ENCODE measurements at places on chromosomes 5 and 9.

DNA sequence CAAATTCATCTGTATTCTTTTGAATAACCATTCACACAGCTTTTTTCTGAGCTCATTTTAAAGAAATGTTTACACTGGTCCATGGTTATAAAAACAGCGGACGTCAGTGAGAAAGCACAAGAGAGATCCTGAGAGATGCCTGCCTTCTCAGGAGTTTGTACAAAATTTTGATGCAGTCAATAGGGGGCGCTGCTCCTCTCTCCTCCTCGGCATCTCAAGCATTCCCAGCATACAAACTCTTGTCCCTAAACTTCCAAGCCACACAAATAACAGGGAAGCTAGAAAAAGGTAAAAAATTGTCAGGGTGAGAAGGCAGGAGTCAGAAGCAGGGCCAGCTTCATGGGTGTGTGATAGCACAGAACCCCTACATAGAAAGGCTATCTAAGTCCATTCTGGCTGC, 11.2 kb upstream of the CCDC152 start:
- DNase-seq = no peak

GRCh38 chr9:33852216-33852826, 35.4 kb downstream of the UBE2R2 start:
- DNase-seq = peak; percentile 47

DNA sequence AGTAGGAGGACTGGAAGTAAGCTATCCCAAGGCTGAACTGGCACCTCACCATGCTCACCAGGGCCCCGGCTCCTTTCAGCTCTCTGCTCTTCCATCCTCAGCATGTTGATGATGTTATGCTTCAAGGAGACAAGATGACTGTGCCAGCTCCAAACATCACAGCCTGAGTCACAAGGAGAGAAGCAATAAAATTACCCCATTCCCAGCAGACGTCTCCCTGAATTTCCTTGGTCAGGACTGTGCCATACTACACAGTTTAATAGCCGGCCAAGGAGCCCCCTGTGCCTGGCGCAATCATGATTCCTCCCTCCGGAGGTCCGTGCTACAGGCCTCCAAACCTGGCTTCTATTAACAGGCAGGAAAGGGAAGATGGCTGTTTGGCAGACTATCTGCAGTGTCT, 51.2 kb upstream of the ROR2 start:
- no peak for DNase-seq

DNA sequence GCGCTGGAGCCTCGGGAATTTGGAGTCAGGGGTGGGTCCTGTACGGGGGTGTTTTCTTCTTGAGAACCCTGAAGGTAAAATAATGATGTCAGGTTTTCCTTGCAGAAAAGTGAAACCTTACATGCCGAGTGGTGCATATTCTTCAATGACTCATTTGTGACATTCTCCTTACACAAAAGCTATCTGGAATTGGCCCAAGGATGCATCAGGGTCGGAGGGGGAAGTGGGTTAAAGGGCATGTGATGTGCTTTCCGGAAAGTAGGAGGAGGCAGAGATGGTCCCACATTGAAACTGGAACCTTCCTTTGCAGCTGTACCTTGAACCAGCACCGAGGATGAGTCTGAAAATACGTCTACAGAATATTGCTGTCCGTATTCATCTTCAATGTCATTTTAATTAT, 411.2 kb upstream of the IRX4 start:
- no peak for DNase-seq

DNA sequence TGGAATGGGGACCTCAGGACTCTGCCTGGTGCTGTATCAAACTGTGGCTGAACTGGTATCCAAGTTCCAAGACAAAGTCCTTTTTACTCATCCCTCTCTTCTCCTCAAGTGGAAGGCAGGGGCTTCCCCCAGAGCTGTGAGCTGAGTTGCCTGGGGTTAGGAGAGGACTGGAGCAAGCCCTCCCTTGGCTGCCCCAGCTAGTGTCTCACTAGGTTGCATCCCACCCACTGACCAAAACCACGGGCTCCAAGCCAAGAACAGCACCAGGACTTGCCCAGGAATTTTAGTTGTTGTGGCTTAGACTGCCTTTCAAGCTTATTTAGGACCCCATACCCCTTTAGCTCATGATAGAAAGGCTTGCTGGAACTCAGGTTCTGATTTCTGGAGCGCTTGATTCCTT, 158.7 kb upstream of the TNC start:
- DNase-seq = no peak

GRCh38 chr9:112404508-112404932, 24.6 kb downstream of the HSDL2 start:
- DNase-seq = no peak

DNA sequence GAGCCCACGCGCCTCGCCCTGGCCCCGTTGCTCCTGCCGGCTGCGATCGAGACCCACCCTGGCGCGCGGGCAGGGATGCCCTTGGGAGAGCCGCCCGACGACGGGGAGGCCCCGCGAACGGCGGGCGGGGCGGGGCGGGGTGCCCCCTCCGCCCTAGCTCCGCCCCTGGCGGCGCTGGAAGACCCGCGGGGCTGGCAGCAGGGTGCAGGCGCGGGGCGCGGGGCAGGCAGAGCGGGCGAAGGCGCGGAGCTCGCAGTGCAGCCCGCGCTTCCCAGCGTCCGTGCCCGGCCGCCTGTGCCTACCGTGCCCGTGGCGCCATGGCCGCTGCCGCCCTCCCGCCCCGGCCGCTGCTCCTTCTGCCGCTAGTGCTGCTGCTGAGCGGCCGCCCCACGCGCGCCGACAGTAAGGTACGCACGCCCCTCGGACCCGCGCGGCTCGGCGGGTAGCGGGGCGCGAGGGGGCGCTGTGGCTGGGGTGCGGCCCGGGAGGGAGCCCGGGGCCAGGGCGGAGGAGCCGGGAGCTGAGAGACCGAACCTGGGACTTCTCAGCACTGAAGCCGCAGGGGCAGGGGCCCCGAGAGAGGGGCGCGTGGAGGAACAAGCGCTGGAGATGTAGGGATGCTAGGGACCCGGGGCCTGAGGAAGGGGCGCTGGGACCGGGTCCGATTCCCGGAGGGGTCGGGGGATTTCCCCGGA, at the start of gene OLFML2A:
Gene OLFML2A (plus strand): TSS at position 180 of the 695 bp plus-strand sequence. CDS start 138 bp downstream, at position 318.
- DNase-seq = peak; percentile 27

GRCh38 chr5:132592521-132592920, 35.7 kb downstream of the RAD50 start:
- DNase-seq = no peak

GRCh38 chr9:9174358-9174757, 1374.8 kb upstream of the DMAC1 start:
- no peak for DNase-seq

- DNase-seq = no peak
Measured at GRCh38 chr5:77751328-77752023, 24.7 kb downstream of the TBCA start.

DNA sequence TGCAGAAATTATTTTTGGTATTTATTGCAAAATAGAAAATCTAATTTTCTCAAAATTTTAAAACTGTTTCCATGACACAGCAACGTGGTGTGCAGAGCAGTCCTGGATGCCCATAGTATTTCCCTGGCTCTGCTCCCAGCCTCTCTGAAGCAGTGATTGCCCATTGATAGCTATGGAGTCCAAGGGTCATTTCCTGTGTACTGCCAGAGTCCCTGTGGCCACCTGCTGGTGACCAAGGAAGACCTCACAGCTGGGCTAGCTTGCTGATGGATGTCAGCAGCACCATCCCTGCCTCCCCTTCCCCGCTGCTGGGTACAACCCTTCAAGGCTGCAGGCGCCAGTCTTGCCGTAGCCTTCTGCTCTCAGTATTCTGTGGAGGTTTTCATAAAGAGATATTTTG, 184.1 kb downstream of the DIRAS2 start:
- no peak for DNase-seq

DNA sequence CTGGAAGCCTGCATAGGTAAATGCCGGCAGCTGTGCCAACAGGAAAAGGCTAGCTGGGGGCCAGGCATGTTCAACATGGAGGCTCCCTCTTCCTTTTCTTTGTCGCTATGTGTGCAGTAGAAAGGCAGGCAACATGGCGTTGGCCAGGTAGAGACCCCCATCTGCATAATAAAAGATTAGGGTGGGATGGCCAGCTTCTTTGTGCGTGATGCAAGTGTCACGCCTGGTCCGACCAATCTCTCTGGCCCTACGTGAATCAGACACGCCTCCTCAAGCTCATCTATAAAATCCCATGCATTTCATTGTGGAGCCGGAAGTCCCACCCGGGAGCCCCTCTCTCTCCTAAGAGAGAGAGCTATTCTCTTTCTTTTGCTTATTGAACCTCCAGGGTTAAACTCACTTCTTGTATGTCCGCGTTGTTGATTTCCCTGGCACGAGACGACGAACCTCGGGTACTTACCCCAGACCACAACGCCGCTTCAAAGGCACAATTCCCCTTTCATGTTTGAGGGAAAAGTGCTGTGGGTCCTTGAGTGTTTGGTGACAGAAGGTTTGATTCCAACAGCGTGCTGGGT, 25.0 kb upstream of the C5orf47 start:
- DNase-seq = no peak

DNA sequence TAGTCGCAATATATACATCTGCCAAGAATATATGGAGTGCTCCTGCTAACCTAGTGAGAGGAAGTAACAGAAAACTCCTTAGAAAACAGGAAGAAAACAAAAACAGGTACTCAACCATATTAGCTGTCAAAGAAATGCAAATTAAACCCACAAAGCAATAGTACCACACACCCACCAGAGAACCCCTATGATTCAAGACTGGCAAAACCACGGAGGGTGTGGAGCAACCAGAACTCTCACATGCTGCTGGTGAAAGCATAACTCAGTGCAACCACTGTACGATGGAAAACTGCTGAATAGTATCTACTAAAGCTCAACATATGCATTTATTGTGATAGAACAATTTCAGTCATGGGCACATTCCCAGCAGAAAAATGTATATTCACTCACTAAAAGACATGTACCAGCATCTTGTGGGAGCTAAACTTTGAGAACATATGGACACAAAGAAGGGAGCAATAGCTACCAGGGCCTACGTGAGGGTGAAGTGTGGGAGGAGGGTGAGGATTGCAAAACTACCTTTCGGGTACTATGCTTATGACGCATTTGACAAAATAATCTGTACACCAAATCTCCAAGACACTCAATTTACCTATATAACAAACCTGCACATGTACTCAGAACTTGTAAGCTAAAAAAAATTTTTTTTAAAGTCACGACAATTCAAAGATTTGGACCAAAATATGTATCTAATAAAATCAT, 34.0 kb downstream of the PTPN3 start:
- DNase-seq = no peak

- DNase-seq = no peak
Measured at GRCh38 chr9:109311731-109312130, 9.1 kb downstream of the EPB41L4B start.

GRCh38 chr5:9529041-9529480, 16.8 kb downstream of the SEMA5A start:
- DNase-seq = no peak

DNA sequence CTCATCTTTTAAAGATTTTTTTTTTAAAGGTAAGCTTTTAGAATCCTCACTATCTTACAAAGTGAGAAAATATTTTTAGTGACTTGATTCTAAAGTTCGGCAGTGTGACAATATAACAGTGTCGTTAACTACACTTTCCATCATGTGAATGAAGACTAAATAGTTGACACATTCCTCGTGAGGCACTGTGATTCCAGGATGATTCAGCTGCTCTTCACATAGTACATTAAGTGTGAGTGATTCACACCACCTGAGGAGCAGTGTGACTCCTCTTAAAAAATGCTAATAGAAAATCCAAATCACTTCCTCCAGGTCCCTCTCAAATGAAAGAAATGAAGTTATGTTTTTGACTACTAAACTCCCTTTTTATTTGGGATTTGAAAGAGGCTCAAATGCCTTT, 589.5 kb downstream of the GABRG2 start:
- no peak for DNase-seq

DNA sequence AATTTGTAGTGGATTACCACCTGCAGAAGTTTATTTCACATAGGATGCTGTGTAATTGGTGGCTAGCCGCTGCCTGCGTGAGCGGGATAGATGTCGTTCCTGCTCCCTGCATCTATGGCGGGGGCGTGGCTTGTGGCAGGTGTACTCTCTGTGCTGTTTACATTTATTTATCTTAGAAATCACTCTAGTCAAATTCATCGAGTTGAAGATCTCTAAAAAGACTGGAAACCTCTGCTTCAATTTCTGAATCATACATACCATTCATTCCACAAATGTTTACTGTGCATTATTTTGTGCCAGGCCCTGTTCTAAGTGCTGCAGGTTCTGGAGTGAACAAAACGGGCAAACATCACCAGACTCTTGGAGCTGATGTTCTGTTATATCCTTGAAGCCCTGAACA, 11.9 kb downstream of the ROPN1L start:
- no peak for DNase-seq

- DNase-seq = no peak
Measured at GRCh38 chr9:79461712-79462111, 110.1 kb upstream of the TLE4 start.

- DNase-seq = no peak
Measured at GRCh38 chr9:131194762-131195161, 69.4 kb downstream of the NUP214 start.

GRCh38 chr5:155154973-155155372, 141.4 kb downstream of the KIF4B start:
- no peak for DNase-seq

GRCh38 chr5:117657541-117657940, 1082.9 kb upstream of the SEMA6A start:
- DNase-seq = no peak

DNA sequence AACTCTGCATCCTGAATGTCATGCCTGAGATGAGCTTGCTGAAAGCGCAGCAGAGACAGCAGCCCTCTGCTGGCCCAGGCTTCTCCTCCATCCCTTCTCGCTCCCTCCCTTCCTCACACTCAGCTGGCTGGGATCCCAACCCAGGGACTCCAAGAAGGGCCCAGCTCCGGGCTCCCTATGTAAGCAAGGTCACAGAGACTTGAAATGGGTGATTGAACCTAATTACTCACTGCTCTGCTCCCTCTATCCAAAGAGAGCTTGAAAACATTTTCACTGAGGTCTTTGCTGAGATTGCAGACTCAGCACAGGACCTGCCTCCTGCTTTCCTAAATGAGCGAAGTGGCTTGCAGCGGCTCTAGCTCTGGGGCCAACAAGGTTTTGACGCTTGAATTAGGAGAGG, 42.8 kb downstream of the RAPGEF1 start:
- no peak for DNase-seq

- DNase-seq = no peak
Measured at GRCh38 chr9:130371196-130371966, 73.4 kb upstream of the ASS1 start.

Data from stimulated activated CD4-positive, alpha-beta T cell treated with anti-CD3 and anti-CD28 coated beads, Interleukin-4, amount 100 ng/mL, for 1 hour (primary cell).